Stimulated activated CD8-positive, alpha-beta memory T cell treated with anti-CD3 and anti-CD28 coated beads, Interleukin-4, amount 100 ng/mL, for 4 hours (primary cell): ENCODE measurements at places on chromosomes 4 and X.

DNA sequence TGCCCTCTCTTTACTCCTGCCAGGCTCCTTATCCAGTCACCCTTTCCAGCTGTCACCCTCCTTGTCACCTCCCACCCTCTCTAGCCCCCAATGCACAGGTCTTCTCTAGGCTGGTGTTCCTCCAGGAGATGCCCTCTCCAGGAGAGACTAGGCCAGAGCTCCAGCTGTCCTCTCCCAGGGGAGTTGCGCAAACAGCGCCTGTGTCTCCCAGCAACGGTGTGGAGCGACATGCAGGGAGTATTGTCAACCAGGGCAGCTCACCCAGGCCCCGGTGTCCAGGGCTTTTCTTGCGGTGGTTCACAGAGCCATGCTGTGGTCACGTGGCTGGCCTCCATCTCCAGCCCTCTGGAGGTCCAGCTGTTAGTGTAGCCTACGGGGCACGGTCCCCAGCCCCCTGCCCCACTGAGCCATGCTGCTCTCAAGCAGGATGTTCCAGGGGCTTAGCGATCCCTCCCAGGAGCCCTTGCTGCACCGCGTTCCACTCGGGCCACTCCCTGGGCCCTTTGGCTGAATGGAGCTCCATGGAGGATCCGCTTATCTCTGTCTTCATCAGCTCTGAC lies 34.8 kb downstream of the CCNQ start:
- no peak for DNase-seq

- DNase-seq, result no peak
Observed at GRCh38 chr4:108328383-108328732, 159.6 kb upstream of the LEF1 start.

DNA sequence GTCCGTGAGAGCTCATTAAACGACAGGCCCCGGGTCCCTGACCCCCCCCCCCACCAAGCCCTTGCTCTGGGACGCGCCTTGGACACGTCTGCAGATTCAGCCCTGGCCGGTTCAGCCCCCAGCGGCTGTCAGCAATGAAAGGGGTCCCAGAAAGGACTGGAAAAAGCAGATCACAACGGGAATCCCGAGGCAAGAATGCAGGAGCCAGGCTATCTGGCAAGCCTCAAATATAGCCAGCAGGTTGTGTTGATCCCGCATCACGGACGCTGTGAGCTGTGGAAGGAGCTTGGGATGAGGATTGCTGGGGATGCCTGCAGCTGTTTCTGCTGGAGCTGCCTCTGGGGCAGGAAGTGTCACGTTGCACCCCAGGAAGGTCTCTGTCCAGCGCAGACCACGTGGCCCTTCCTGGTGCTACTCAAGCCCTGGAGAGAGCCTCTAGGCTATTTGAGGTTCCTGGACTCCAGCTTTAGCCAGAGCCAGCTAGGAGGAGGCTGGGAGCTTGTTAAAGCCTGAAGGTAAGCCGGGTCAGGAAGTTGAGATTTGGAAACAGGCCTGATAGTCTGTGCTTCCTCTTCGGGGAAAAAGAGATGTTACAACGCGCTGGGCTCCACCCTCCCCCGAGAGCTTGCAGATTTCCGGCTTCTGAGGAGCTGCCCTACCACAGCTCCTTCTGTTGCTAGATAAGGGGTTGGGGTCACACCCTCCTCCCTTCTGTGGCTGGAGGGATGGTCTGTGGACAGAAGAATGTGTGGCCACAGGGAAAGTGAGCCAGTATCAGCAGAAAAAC lies 19.3 kb upstream of the CSF2RA start:
- no peak for DNase-seq

GRCh38 chr4:168411318-168412150 lies 68.8 kb downstream of the DDX60L start:
- DNase-seq, result no peak

GRCh38 chrX:17082831-17083230 lies 136.4 kb downstream of the REPS2 start:
- DNase-seq, result no peak

- DNase-seq, result no peak
Observed at GRCh38 chr4:188735082-188735481, 595.8 kb downstream of the TRIML1 start.

- no peak for DNase-seq
Observed at GRCh38 chr4:12889054-12889453, 595.1 kb downstream of the RAB28 start.

DNA sequence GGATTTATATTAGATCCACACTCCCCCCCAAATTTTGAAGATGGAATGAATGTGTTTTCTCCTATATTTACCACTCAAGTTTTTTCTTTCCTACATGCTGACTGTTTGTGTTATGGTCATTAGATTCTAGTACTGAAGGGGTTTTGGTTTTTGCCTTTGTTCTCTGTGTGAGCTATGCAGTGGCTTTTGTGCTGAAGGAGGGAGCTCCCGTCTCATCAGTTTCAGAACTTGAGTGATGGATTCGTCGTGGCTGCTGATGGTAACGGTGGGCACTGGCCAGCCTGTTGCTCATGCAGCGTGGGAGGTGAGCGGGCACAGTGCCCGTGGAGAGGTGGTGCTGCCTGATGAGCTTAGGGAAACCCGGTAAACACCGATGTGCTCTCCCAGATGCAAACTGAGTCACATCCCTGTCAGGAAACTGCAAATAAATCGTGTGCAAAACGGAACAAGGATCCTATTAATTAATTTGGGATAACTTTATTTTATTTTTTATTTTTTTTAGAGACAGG lies 101.5 kb downstream of the SORBS2 start:
- DNase-seq, result no peak

DNA sequence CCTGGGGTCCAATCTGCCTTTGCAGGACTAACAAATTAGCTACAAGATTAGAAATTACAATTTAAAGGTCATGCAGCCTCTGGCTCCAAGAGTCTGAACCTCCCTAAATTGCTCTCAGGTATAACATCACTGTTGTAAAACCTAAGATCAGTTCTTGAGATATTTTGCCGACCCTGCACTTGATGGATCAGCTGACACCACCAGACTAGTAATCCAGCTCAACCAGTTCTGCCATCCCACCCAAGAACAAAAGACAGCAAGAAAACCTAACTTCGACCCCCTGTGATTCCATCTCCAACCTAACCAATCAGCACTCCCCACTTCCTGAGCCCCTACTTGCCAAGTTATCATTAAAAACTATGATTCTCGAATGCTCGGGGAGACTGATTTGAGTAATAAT lies 323.0 kb upstream of the BOD1L1 start:
- no peak for DNase-seq
